ENCODE measurements at places on chromosomes 1 and 21.

DNA sequence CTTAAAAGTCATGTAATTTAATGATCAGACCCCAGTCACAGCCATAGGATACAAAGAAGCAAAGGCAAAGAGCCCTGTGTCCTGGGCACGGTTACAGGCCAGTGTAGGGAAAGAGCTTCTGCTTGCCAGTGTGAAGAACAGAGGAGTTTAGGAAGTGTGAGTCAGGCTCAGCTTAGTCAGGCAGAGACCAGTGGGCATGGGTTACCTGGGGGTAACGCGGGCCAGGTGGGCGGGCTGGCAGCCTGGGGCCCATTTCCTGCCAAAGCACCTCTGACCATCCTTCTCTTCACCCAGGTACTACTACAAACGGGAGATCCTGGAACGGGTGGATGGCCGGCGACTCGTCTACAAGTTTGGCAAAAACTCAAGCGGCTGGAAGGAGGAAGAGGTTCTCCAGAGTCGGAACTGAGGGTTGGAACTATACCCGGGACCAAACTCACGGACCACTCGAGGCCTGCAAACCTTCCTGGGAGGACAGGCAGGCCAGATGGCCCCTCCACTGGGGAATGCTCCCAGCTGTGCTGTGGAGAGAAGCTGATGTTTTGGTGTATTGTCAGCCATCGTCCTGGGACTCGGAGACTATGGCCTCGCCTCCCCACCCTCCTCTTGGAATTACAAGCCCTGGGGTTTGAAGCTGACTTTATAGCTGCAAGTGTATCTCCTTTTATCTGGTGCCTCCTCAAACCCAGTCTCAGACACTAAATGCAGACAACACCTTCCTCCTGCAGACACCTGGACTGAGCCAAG, 4.7 kb downstream of the ELF3 start:
- no peak for DNase-seq

DNA sequence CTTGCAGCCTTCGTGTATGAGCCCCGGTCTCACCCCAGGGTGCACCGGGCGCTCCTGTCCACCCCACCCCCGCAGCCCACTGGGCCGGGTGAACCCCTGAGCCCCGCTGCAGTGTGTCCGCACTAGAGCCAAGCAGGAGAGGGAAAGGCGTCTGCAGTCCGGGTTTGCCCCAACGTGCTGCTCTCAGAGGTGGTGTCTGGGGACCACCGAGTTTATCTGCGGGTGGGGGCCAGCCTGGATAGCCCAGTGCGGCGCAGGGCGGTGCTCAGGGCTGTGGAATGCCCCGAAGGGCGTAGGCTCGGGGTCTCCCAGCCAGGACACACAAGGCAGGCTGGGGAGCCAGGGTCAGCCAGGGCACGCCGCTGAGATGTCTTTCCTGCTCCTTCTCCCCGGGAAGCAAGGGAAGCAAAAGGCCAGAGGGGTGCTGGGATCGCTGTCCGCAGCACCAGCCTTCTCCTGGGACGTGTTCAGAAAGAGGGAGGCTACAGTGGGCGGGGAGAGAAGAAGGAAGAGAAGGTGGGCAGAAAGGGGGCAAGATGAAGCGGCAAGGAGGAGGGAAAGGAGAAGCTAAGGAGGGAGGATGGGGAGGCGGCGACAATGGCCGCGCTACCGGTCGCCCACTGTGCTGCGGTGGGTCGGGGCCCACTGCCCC, 56.6 kb downstream of the MAB21L3 start:
- peak; percentile 18 for DNase-seq

DNA sequence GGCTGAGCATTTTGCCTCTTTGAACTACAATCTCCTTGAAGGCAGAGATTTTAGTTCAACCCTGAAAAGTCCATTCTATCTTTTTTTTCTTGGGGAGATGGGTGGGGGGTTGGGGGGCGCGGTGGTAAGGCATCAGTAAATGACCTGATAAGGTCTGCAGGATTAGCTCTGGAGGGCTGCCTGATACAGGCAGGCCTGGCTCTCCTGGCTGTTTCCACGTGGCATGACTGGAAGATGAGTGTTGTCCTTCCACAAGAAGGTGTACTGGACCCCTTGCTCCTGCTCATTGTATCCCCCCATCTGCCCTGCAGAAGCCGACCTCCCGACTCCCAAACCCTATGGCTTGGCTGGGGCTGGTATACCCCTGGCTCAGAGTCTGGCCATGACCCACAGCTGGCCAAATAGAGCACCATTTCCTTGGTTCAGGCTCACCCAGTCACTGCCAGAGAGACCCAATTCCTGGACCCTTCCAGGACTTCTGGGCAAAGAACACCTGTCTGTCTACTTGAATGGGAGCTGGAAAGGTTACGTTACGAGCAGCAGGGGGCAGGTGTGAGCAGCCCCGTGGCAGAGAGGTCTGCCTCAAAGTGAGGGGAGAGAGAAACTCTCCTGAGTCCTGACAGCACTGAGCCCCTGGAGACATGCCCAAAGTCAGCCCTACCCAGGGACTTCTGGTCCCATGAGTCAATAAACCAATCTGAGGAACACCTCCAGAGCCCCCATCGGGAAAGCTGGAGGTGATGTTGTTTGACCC, 17.0 kb downstream of the DHRS3 start:
- DNase-seq: no peak

- DNase-seq: no peak
Observed at GRCh38 chr1:216144661-216145450, 278.4 kb downstream of the USH2A start.

- DNase-seq: peak; percentile 92
Observed at GRCh38 chr1:152182944-152183361, 23.9 kb upstream of the RPTN start.

DNA sequence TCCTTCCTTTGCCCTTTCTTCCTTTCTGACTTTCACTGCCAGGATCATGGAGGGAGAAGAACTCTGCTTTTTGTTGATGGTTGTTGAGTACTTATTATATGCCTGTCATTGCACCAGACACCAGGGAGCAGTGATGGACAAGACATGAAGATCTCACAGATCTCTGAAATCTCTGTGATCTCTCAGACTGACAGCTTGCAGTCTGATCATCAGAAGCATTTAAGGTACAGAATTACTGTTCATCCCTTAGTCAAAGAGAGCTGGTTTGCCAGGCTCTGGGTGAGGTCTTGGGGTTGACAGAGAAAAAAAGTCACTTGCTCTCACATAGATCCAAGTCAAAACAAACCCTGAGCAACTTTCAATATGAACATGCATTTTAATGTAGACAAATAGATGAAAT, 299.5 kb upstream of the FMN2 start:
- DNase-seq: no peak

GRCh38 chr1:114032271-114033215, 53.3 kb downstream of the OLFML3 start:
- peak; percentile 69 for DNase-seq

DNA sequence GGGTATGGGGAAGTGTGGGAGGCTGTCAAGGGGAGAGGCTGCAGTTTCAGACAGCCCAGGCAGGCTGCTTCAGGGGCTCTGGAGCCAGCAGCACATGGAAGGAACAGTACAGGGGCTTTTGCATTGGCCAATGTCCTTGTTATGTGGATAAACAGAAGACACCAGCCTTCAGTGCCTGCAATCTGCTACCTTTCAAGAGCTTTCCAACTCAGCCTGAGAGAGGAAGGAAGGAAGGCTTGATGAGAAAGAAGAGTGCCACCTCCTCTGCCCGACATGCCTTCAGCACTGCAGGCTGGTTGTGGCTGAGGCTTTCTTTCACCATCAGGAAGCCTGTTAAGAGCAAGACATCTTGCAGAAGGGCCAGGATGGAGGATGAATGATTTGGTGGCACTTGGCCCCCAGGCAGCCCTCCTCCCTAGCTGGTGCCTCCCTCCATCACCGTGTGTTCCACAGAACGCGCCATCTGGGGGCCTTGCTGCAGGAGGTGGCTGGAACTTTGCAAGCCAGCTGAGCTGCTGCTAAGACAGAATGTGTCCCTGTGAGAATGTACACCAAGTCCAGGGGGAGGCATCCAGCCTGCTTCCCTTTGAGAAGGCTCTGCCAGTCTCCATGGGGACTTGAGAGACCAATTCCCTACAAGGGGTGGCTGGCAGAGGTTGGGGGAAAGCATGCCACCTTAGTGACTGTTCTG, 372.4 kb upstream of the PROX1 start:
- no peak for DNase-seq

- DNase-seq: no peak
Observed at GRCh38 chr1:66916320-66916719, 8.3 kb downstream of the DNAI4 start.

DNA sequence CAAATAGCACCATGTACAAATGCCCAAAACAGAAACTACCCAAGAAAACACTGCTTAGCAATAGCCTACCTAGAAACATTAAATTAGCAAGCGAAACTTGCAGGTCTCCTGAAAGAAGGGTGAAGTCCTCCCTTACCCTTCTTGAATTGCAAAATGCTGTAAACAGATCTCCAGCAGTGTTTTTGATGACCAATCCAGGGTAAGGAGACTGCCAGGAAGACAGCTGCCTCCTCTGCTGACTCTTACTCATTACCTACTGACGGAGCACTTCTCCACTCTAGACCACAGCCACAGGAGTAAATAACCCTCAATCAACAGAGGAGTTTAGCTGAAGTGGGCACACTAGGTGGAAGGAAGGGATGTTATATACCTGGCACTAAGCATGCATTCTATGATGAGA, 32.2 kb upstream of the GADD45A start:
- peak; percentile 95 for DNase-seq

- DNase-seq: no peak
Observed at GRCh38 chr1:247370786-247371732, 39.4 kb upstream of the ZNF496 start.

GRCh38 chr1:83815330-83815729, 183.6 kb downstream of the TTLL7 start:
- DNase-seq: peak; percentile 49

GRCh38 chr1:26225033-26225831, 8.8 kb upstream of the CEP85 start:
- DNase-seq: peak; percentile 38

DNA sequence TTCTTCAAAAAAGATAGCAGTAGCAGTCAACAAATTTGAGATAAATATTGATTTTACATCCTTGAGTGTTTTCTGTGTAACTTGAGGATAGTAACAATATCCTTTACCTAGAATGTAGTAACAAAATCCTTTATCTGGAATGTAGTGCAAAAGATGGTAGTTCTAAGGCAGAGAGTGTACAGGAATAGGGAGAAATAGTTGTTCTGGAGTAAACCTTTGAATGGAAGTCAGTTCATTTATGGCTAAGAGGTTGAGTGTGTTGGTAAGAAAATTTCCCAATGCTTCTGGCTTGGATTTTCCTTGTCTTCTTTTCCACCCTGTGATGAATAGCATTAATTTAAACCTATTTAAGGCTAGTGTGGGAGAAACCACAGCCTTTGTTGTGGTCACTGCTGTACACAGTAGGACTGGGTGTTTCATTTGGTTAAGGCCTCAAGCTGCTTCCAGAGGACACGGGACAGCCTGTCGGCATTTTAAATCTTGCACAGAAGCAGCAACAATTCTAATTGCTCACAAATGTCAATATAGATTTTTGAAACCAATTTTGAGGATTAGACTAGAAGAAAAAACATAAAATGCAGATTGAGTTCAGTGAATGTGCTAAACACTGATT, 11.3 kb downstream of the NFIA start:
- no peak for DNase-seq

GRCh38 chr21:27674041-27674615, 707.2 kb upstream of the ADAMTS5 start:
- peak; percentile 89 for DNase-seq

- DNase-seq: peak; percentile 11
Observed at GRCh38 chr1:81921851-81922462, 121.2 kb downstream of the ADGRL2 start.

DNA sequence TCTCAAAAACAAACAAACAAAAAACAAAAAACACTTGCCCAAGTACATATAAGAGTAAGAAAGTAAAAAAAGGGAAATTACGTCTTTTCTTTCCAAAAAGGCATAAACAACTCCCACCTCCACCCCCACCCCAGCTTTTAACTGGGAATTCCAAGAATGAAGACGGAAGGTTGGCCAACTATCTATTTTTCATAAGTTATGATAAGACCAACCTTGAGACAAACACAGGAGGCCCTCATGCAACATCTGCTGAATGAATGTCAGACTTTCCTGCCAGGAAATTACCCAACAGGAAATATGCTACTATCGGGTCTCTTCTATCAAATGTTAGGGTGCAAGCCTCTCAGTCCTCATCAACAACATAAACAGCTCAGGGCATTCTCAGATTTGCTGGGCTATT, 1.9 kb downstream of the BSDC1 start:
- DNase-seq: peak; percentile 51

DNA sequence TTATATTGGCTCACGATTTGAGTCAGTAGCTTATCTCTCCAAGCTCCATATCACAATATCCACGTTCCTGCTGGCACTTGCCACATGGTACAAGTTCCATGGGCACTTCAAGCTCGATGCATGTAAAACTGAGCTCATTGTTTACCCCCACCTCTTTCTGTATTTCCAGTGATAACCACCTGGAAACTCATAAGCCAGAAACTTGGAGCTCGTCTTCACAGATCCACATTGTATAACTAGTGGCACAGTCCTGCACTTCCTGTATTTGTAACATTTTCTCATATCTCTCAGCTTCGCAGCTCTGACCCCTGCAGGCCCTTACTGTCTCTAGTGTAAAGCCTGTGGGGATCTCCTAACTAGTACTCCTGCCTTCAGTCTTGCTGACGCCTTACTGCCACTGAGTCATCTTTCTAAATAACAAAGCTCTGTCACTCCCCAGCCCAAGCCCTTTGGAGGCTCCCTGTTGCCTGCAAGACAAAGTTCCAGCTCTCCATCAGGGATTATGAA, 6.5 kb upstream of the C2CD4D start:
- DNase-seq: peak; percentile 51

DNA sequence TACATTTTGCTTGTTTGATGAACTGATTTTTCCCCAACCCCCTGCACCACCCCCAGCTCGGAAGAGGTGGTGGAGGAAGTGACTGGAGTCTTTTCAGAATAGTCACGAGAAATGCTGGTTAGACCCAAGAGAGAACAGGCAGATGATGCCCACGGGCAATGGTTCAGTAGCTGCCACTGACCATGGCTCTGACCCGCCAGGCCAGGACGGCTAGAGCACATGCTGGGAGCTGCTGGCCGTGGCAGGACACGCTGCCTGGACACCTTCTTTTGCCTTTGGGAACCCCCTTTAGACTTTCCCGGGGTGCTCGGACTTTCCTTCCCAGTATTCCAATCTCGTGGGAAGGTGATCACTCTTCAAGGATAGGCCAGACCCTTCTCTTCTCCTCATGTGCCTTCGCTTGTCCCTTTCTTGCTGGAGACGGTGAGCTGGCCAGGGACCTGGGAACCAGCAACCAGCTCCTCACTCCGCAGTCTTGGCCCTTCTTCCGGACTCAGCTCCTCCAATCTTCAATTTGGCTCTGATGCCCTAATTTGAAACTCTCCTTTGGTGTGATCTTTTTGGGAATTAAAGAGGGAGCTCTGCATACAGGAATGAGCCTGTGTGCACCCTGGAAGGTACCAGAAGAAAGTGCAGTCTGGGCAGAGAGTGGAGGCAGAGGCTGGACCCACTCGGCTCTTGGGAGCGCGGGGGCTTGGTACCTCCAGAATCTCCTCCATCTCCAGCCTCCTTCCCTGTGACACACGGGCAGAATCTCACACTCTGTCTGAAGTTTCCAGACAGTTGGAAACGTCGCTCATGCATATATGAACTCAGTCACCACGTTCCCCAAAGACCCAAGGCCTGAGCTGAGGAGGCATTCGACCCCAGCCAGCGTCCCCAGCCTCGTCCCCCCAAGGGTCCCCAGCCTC, 4.0 kb upstream of the PDE9A start:
- no peak for DNase-seq
